ENCODE measurements at places on chromosomes 2 and 18.

- no peak for DNase-seq
Observed at GRCh38 chr2:188776634-188777033, 197.5 kb upstream of the COL3A1 start.

- no peak for DNase-seq
Observed at GRCh38 chr2:156648522-156648921, 212.3 kb downstream of the GPD2 start.

- no peak for DNase-seq
Observed at GRCh38 chr2:29583104-29583503, 338.3 kb downstream of the ALK start.

DNA sequence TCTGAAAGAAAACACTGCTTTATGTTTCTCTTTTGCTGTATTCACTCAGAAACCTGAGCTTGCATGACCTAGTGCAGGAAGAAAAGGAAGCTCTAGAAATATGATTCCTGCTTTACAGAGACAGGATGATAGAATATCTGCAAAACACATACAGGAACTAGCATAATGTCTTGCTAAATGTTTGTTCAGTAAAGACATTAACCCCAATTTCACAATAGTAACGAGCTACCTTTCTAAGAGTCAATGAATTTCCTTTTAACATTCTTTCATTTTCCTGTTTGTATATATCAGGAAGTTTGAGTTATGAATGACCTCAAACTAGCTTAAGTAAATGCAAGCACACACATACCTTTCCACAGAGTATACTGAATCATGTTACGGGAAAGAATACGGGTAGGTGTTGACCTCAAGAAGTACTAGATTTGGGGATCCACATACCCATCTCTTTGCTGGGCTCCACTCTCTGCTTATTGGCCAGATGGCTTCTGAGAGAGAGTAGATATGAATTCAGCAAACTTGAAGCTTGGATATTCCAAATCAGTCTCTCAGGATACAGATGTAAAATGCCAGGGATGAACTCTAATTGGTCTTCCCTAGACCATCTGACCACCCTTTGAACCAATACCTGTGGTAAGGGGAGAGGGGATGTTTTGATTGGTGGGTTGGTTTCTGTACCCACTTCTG lies 18.2 kb upstream of the ACSL3 start:
- no peak for DNase-seq

DNA sequence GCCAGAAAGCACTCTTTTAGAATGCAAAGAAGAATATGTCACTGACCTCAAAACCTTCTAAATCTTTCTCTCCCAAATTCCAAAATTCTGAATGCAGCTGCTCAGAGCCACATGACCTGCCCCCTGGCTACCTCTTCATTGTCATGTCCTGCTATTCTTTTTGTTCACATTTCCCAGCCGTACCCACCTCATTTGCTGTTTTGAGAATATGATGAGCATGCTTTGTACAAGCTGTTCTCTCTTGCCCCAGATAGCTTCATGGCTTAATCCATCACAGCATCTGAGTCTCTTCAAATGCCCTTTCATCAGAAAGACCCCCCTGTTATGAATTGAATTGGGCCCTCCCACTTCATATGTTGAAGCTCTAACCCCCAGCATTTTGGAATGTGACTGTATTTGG lies 214.3 kb downstream of the KCNS3 start:
- no peak for DNase-seq
